ENCODE measurements at places on chromosomes 12 and 14.

DNA sequence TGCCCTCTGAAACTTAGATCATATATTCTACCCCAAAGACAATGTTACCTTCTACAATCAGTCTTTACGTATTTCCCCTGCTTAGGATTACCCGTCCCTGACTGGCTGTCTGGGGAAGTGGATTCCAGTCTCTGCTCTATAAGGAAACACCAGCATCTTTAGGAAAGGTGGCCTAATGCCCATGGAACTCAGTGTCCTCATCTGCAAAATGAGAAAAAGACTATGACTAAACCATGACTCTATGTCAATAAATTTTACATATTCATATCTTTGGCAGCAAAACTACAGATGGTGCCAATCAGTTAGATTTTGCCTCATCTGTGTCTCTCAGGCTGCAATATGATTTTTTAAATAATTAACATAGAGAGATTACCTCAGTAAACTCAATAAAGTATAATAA is 133.8 kb downstream of the ITPR2 start:
- DNase-seq = no peak

DNA sequence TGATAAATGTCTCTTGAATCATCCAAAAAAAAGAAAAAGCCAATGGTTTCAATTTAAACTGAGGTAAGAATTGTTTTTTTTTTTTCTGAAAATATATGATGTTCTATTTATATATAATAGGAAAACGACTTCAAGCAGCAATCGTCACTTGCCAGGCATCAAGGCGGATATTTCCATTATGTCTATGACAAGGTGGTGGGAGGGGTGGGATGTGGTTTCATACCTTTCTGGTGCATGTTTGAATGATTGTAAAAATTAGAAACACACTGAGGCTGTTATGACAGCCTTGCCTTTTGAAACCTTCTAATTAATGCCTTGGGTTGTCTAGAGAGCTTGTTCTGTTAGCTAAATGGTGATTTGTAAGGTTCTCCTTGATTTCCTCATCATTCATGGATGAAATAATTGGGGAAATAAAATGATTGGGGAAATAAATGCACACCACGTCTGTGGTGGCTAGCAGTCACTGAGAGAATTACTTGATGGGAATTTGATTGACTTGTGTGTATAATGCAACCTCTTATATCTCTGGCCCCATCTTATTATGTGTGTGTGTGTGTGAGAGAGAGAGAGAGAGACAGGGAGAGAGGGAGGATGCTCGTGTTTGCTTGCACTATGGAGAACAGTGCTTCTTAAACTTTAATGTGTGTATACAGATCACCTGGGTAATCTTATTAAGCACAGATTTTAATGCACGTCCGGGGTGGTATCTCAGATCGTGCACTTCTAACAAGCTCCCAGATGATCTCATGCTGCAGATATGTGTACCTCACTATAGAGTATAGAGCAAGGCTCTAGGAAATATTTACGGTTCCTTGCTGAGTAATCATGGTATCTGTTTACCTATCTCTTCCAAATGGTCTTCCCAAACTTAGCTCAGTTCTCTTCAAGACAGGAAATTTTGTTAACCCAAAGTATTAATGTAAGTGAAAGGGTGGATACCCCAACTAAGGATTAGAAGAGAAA is 502.6 kb downstream of the DIO2 start:
- no peak for DNase-seq

- DNase-seq = no peak
Measured at GRCh38 chr12:52867642-52868041, 18.8 kb upstream of the KRT78 start.

DNA sequence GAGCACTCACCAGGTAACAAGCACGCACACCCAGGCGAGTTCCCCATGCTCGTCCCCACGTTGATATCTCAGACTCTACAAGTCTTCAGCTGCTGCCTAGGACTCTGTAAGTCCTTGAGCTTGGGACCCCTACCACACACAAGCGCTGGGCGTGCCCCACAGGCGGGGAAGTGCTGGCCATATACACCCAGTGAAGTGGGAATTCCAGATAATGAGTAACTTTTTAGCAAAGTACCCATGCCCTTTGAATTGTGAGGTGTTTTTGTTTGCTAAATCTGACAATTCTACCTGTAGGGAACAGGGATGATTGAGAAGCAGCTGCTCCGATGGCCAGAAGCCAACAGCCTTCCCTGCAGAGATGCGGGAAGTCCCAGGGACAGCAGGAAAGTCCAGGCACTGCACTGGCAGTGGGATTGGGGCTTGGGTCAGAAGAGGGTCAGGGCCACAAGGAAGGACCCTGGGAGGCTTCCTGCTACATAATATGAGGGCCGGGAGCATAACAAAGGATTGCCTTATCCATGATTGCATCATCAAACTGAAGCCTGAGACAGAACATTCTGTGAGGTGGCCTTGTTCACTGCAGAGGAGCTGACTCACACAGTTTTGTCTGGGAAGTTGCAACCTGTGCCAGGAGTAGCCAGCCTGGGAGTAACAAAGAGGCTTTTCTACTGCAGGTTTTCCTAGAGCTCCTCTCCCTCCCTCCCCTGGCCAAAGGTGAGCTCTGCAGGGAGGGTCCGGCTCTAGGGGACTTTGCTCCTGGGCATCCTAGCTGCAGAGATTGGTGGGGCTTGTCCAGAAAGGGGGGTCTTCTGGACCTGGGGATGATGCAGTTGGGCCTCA is 13.2 kb upstream of the SERPINA3 start:
- DNase-seq = no peak

- DNase-seq = no peak
Measured at GRCh38 chr12:26963413-26963812, 25.1 kb downstream of the FGFR1OP2 start.

DNA sequence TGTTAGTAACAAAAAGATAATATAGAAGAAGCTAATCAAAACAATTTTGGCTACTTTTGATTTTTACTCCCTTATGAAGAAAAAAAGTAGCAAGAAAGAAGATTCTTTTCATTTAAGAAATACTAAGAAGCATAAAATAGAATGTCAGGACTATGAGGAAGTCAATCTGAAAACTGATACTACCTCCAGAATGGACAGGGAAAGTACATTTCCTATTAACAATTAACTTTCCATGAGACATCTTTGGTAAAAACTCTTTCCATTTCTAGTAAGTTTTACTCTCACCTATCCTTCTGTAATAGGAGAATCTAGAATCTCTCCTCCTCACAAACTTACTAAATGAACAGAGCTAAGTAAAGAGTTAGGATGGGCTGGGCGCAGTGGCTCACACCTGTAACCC is 51.3 kb upstream of the NPFF start:
- DNase-seq = no peak

GRCh38 chr12:20426191-20426590 is 57.9 kb downstream of the PDE3A start:
- DNase-seq = no peak

DNA sequence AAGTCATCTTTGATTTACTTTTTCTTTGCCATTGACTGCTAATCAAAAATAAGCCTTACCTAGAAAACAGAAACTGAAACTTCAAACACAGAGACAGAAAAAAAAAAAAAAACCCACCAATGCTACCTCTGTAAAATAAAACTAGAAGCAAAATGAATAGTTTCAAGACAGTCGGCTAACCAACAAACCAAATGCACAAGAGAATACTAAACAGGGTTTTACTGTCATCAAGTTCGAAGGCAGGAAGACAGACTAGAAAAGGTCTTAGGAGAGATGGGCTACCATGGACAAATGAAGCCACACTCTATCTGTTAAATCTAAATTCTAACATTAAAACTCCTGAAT is 59.5 kb downstream of the SEL1L start:
- no peak for DNase-seq

GRCh38 chr12:51432921-51433320 is 8.3 kb downstream of the SLC4A8 start:
- no peak for DNase-seq

DNA sequence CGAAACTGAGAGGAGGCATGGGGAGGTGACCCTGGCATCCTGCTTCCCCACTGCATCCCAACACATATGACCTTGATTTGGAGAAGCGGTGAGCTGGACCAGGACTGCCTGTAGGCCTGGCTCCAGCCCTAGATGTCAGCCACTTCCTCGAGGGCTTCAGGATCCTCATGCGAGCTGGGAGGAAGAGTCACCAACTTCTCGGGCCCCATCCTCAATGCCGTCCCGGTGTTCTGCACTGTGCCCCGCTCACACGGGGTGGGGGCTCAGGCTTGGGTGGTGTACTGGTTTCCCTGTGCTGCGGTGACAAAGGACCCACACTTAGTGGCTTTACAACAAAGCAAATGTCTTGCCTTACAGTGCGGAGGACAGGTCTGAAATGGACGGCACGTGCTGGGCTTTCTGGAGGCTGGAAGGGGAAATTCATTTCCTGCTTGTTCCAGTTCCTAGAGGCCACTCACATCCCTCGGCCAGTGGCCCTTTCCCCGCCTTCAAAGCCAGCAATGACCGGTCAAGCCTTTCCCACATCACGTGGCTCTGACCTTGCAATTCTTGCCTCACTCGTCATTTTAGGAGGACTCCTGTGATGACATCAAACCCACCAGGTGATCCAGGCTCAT is 298.1 kb upstream of the RTL1 start:
- no peak for DNase-seq

DNA sequence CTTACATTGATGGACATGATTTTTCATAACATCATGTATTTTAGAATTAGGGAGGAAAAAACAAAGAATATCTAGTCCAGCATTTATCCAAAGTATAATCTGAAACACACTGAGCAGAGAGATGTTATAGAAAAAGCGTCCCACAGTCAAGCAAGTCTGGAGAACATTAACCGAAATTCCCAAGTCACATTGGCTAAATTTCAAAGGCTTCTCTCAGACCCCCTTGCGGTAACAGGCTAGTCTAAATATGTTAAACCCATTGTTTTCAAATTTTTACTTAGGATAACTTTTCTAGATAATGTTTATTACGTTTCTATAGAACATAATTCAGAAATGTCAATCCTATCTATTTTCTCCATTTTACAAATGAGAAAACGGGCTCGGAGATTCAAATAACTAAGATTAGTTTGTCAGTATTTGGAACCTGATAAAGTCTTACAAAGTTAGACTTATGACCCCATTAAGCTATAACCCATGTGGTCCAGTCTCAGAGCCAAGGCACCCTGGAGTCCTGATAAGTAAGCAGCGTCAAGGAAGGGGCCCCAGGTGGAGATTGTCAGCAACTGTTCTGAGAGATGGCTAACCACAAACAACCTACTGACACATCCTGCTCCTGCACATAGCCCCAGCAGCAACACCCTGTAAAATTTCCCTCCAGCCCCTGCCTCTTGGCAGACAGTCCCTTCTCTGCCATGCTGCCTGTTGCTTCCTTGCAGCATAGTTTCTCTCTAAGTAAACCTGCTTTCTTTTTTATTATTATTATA is 220.6 kb upstream of the TMEM260 start:
- no peak for DNase-seq

GRCh38 chr12:46674129-46674528 is 151.7 kb downstream of the SLC38A4 start:
- DNase-seq = no peak

DNA sequence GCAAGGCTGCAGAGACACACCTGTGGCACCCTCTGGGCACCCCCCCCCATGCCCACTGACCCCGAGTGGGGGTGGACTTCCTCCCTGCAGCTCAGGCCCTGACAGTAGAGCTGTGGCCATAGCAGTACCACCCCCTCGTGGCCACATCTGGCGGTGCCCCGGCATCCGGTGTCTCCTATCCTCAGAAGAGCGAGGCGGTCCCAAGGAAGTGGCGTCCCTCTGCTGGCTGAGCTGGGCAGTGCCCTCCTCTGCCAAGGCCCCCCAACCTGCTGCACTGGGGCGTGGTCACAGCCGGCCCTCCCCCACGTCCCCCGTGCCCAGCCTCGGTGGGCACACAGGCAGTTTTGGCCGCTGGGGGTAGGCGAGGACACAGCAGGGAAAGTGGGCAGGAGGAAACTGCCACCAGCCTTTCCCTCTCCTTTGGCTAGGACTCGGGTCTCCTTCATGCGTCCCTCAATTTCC is 6.0 kb upstream of the SLC6A12 start:
- DNase-seq = no peak
